ENCODE measurements at places on chromosomes 13 and 19. TPM values are rescaled to one million over a fixed set of nuclear protein-coding genes. Genes with fewer than 3 reads are reported as not detected.

Gene CEACAM5
- total RNA-seq: 0.30 TPM

GRCh38 chr19:34351382-34351826 is 13.6 kb upstream of the GPI start:
- no peak for DNase-seq

DNA sequence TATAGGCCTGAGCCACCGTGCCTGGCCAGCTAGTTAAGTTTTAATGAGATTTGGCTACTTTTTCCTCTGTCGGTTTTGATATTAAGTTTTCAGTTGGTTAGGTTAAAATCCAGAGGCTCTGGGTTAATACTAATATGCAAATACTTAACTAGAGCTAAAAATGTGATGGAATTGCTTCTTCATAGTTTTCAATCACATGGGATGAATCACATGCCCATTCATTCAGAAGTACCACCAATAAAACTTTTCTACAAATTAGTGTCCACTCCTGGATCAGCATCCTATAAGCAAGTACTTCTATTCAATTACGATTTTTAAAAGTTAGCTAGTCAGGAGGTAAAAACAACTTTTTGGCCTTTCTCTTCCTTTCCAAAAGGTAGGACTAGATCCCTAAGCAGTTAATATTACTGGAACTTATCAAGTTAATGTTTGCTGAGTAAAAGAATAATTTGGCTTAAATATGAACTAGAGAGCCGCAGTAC is 4.3 kb downstream of the SLC25A30 start:
- no peak for DNase-seq

GRCh38 chr19:1259206-1259875 is 9.8 kb upstream of the CIRBP start:
- DNase-seq: peak; percentile 86

GRCh38 chr13:27054760-27055159 is 116.9 kb downstream of the USP12 start:
- no peak for DNase-seq

DNA sequence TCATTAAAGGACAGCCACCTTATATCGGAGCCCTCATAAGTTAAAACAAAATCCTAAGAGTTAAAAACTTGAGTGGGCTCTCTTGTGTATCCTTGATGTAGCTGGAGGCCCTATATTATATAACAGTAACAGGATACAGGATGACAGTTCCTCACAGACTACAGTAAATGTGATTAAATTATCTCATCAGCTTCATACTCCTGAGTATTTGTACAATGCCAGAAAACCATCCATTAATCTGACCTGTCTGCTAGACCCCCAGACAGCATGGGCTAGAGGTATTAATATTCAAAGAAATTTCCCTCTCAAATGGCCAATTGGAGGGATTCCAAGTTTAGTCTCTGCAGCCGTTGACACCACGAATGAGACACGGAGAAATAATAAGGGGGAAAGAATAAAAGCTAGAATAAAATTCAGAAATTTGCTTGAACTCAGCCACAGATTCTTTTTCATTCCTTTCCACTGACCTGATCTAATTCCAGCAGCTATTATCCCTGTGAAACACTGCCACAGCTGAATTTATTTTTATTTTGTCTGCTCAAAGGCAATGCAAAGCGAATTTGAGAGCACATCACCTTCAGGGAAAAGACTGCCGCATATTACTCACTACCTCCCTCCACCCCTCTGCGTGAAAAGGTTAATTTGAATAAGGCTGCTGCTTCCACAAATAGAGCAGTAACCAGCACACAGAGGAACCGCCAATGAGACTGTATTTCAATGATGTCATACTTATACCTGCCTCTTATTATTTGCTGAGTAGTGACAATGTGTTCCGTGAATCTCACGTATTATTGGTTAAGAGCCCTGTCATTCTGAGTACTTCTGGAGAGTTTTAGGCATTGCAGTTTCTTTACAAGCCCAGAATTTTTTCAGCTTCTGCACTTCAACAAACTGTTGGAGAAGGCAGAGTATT is 155.9 kb upstream of the KLF12 start:
- DNase-seq: no peak

GRCh38 chr13:36857253-36857652 is 38.2 kb downstream of the RFXAP start:
- no peak for DNase-seq

GRCh38 chr13:72647422-72647821 is 80.0 kb downstream of the MZT1 start:
- no peak for DNase-seq

GRCh38 chr13:50421473-50422130 is 406.4 kb downstream of the KCNRG start:
- DNase-seq: no peak
